ENCODE measurements at places on chromosomes 13 and 19.

DNA sequence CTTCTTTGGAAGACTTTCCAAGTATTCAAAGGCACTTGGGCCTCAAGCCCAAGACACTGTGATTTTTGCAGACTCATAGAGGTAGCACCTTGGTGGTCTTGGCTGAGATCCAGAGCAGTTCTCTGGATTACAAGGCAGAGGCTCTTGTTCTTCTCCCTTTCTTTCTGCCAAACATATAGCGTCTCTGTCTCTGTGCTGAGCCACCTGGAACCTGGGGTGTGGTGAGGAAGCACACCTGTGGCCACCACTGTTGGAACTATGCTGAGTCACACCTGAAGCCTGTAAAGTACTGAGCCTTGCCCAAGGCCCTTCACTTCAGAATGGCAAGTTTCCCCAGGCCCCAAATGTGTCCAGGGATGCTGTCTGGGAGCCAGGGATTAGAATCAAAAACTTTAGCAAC lies 127.5 kb downstream of the FREM2 start:
- no peak for DNase-seq

DNA sequence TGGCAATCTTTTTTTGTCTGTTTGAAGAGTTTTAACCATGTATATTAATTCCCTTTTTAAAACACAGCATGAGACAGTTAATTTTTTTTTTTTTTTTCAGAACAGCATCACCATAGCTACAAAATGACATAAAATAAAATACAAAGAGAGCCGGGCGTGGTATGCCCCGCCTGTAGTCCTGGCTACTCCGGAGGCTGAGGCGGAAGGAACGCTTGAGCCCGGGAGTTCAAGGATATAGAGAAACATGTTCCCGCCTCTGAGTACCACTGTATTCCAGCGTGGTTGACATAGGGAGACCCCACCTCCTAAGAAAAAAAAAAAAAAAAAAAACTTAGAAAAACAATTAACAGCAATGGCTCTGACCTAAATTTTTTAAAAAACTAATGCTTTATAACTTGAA lies 10.0 kb upstream of the INSR start:
- no peak for DNase-seq

DNA sequence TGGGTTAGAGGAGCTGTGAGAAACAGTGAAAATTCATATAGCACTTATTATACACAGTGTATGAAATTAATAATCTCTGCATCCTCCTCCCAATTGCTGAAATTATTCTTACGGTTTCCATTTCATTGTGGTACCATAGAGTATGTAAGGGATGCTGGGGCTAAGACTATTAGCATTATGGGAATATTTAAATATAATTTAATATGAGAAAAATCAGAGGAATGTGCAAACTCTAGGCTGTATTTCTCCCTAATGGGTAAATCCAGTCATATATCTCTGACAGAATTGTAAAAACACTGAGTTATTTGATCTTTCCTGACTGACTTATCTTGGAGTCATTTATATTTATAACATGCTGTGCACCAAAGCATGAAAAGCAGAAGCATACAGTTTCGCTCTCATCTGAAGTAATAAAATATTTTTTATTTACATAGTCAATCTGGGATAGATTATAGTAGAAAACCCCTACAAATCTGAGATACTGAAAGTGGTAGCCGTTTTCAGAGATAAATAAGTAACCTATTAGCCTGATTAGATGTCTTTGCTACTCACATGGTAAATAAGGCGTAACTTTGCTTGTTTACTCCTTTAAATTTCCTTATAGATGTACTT lies 34.9 kb downstream of the LRCH1 start:
- DNase-seq = no peak

DNA sequence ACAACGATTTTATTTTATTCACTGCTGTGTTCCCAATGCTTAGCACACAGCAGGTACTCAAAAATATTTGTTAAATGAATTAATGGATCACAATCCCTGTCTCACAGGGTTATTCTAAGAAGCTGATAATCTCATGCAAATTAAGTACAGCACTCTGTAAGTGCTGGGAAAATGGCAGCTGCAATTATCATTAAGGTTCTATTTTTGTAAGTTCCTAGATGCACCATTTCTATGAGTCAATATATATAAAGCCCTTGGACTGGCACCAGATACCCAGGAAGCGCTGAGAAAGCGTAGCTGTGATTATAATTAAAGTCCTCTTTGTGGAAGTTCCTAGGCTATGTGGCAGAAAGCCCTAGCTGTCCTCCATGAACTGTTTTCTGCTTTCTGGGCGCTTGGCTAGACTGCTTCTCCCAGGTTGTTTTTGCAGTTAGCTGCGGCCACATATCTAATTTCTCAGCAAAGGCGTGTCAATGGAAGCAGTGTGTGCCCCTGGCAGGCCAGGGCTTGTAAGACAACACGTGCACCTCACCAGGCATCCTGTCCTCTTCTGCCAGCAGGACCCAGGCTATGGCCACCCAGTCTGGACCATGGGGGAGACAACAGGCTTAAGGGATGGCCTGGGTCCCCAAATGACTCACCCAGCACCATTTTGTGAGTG lies 5.2 kb upstream of the SRRM5 start:
- DNase-seq = no peak

DNA sequence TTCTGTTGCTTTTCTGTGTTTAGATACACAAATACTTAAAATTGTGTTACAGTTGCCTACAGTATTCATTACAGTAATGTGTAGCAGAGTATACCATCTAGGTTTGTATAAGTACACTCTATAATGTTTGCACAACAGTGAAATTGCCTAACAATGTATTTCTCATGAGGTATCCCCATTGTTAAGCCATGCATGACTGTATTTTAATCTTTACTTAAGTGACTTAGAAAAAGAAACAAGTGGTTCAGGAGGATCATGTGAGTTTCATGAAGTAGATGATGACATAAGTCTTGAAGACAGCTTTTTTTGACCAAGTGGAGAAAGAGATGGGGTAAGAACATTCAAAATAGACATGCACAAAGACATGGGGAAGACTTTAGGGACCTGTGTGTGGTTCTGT lies 8.4 kb upstream of the KCTD4 start:
- DNase-seq = no peak

DNA sequence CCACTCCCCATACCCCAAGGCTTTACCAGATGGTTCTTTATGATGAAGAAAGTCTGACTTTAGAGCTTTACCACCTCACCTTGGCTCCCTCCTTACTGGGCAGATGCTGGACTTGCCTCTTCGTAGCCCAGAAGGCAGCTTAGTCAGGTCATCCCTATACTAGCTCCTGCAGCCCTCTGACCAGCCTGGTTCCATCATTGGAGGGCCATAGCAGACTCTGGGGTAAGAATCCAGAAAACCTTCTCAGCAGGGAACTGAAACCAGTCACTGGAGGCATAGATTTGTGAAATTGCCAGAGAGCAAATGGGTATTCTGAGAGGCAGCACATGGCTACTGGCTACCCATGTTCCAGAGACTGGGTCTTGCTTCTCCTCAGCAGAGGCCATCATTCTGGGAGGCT lies 21.8 kb upstream of the ZNF492 start:
- no peak for DNase-seq

DNA sequence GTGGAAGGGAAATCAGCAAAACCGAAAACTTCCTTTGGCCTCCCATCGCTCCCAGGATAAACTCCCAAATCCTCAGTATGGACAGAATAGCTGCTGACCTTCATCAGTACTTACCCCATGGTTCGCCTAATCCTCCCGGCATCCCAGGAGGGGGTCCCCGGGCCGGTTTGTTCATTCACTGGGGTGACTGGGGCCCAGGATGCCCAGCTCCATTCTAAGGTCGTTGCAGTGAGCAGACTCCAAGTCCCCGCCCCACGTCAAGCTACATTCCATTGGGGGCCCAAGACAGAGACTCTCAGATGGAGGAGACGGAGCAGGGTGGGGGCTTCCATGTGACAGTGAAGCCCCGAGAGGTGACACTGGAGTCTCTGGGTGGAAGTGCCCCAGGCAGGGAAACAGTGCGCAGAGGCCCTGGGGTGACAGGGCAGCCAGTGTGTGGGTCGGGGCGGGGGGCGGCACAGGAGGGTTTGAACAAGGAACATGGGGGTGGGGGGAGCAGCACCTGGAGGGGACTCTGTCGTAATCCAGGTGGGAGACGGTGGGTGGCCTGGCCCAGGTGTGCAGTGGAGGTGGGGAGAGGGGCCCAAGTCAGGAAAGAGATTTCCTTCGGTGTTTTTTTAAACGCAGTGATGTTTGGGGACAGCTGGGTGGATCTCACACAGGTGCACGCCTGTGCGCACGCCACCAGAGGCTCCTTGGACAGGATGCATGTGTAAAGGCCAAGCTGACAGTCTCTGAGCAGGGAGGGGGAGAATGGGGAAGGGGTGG lies 5.1 kb downstream of the SSBP4 start:
- no peak for DNase-seq

All from ELR (cell line).